T-helper 2 cell (primary cell): ENCODE measurements at places on chromosomes 3 and 15.
A peak's percentile ranks its signal among the peaks of the same experiment; 100 is the strongest.

- no peak for DNase-seq
Measured at GRCh38 chr15:24957691-24958090, 2.9 kb downstream of the SNRPN start.

GRCh38 chr3:10224794-10225665, 23.2 kb upstream of the TATDN2 start:
- DNase-seq = peak; percentile 36

GRCh38 chr15:76084256-76084655, 24.5 kb downstream of the TMEM266 start:
- no peak for DNase-seq

DNA sequence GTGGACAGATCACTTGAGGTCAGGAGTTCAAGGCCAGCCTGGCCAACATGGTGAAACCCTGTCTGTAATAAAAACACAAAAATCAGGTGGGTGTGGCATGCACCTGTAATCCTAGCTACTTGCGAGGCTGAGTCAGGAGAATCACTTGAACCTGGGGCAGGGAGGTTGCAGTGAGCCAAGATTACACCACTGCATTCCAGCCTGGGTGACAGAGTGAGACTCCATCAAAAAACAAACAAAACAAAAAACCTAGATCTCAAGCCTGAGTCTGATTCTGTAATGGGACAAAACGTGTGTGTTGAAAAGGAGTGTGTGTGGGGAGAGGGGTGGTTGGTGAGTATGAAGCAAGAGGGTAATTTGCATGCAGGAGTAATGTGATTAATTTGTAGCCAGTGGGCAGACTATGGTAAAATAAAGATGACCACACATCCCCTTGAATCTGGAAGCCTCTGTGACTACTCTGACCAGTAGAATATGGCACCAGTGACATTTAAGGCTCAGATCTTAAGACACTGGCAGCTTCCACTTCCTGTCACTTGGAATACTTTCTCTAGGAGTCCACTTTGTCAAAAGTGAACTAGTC, 18.4 kb upstream of the OPA1 start:
- DNase-seq = no peak

DNA sequence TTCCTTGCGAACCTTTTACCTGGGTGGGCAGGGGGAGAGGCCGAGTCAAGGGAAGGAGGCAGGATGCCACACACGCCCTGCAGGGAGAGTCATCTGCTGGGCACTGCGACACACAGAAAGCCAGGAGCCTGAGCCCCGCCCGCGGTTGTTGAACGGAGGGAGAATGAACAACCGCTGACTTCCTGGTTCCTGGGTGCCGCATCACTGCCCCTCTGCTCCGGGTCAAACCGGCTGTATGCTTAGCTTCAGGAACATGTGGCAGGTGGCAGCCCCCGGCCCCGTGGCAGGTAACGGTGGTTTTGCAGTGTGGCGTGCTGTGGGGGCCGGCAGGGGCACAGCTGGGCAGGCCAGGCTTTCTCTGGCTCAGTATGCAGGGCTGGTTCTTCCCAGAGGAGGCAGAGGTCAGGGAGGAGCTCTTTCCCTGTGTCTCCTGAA, 33.4 kb downstream of the APBA2 start:
- DNase-seq = no peak

- no peak for DNase-seq
Measured at GRCh38 chr3:77040926-77041722, 1.2 kb downstream of the ROBO2 start.

- DNase-seq = no peak
Measured at GRCh38 chr15:67839499-67839928, 331 bp downstream of the RNU6-1 start.

- no peak for DNase-seq
Measured at GRCh38 chr3:45480871-45481270, 92.5 kb downstream of the LARS2 start.

GRCh38 chr3:162096874-162097273, 600.3 kb downstream of the OTOL1 start:
- no peak for DNase-seq

DNA sequence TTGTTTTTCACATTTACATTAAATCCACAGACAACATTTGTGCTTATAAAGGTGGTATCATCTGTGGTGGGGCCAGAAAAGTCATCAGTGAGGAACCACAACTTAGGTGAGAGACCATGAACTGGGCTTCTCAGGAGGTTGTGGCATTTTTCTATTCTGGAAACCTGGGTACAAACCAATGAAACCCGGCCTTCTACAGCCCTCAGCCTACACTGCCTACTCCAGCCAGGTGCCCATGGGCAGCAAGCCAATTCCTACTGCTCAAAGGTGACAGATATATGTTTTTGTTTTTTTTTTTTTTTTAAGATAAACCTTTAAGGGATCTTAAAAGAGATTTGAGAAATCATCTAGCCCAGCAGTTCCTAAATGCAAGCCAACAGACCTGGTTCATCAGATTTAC, 20.3 kb downstream of the SPG21 start:
- DNase-seq = no peak

- DNase-seq = no peak
Measured at GRCh38 chr15:98698792-98699191, 50.5 kb downstream of the IGF1R start.

GRCh38 chr3:81173514-81173913, 587.9 kb downstream of the GBE1 start:
- DNase-seq = no peak

GRCh38 chr3:100537646-100538338, 45.4 kb downstream of the TMEM45A start:
- DNase-seq = no peak

DNA sequence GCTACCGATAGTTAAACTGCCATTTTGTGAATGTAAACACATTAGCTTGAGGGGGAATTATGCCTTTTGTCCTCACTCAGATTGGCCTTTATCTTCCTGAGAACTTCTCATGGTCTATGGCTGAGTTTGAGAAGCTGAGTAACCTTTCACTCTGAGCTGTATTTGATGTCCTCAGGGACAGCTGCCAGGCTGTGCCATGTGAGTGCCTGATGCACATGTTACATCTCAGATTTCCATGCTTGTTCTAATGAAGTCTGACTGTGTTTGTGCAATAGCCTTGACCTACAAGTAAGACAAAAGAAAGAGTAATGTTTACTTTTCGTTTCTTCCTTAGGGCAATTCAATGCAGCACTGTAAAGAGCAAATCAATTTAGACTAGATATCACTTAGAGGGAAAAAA, 44.1 kb upstream of the ARL6 start:
- no peak for DNase-seq

- DNase-seq = no peak
Measured at GRCh38 chr3:170203457-170203856, 18.8 kb upstream of the PRKCI start.

DNA sequence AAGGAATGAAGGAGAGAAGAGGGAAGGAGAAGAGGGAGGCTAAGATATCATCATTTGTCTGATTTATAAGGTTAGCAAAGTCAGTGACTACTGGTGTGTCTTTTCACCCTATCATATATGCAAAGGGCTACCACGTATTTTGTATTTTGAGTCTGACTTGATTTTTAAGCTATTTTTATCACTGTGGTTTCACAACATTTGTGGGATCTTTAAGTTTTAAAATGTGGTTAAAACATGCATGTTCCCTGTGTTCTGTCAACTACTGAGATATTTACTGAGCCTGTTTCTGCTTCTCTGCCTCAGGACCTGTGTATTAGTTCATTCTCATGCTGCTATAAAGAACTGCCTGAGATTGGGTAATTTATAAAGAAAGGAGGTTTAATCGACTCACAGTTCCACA, 22.5 kb upstream of the SPTSSB start:
- no peak for DNase-seq

GRCh38 chr3:124429129-124429815, 301.0 kb upstream of the UMPS start:
- DNase-seq = no peak

GRCh38 chr3:60427109-60427508, 824.1 kb downstream of the FHIT start:
- DNase-seq = no peak

DNA sequence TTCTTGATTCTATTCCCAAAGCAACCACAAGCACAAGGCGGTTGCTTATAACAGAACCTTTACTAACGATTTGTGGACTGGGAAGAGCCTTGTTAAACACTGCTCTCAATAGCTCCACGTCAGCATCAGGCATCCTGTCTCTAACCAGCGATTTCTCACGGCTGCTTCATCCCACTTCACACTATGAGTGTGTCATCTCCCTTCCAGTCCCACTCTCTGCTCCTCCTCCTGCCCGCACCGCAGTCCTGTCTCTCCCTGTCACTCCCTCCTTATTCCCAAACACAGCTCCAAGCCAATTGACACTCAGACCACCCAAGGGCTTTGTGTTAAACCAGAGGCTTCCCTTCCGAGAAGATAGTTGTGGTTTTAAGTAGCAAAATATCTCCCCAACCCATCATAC, 94.8 kb downstream of the ABHD5 start:
- DNase-seq = no peak

DNA sequence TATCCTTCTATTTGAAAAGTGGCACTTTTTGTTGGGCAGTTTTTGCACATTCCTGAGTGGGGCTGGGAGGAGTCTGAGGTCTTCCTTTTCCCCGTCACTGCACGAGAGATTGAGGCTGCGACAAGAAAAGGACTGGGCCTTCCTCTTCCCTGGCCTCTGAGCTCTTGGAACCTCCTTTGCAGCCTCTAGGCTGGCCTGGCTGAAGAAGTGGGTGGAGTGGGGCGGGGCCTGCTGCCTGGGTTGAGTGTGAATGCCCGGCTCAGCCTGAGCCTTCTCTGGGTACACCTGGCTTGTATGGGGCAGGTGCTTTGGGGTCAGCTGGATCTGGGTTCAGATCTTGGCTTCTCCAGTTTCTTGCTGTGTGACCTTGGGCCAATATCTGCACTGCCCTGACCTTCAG, 43.1 kb downstream of the PLXNA1 start:
- no peak for DNase-seq

GRCh38 chr3:8909160-8909559, 54.1 kb downstream of the RAD18 start:
- DNase-seq = no peak
